ENCODE measurements at places on chromosomes 4 and X.

DNA sequence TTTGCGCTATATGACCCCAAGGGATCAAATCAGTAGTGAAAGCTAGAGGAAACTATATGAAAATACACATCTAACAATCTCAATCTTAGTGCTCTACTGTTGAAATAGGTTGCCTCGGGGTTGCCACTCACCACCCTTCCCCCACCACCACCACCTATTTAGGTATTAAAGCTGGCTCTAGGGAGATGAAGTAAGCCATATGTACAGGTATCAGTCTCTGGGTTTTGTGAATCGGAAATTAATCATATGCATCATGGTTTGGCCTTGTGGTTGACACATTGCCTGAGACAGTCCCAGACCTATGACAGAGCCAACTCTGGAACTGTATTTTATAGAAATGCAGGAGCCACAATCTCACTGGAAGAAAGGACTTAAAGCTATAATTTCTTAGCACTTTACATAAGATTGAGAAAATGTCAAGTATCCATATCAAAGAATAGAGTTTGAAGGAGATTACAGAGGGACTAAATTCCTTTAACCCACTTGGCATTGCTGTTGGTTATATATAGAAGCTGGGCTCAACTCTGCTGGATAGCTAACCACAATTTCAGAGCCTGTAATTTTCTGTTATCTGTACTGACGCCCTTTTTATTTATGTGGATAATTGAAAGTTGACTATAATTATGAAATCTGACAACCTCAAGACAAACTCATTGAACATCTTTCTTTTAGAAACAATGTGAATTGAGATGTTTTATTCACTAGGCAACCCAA, 26.7 kb upstream of the BMP2K start:
- no peak for DNase-seq

DNA sequence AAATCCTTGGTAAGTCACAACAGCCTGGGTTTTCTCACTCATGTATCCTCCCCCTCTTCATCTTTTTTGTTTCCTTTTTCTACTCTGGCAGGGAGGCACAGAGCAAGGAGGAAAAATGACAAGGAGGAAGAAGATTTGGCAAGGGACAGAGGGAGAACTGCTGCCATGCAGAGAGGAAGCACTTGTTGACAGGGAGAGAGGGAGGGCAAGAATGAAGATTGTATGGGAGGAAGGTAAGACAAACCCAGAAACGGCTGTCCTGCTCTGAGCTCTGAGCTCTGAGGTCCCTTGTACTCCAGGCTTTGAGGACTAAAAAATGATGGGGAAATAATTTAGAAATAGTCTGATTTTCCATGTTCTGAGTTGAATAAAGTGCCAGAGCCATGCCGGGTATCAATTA, 123.9 kb downstream of the DCHS2 start:
- no peak for DNase-seq

- DNase-seq: no peak
Observed at GRCh38 chr4:186543206-186543605, 12.2 kb downstream of the MTNR1A start.

- no peak for DNase-seq
Observed at GRCh38 chr4:100106982-100107381, 83.3 kb downstream of the DDIT4L start.

DNA sequence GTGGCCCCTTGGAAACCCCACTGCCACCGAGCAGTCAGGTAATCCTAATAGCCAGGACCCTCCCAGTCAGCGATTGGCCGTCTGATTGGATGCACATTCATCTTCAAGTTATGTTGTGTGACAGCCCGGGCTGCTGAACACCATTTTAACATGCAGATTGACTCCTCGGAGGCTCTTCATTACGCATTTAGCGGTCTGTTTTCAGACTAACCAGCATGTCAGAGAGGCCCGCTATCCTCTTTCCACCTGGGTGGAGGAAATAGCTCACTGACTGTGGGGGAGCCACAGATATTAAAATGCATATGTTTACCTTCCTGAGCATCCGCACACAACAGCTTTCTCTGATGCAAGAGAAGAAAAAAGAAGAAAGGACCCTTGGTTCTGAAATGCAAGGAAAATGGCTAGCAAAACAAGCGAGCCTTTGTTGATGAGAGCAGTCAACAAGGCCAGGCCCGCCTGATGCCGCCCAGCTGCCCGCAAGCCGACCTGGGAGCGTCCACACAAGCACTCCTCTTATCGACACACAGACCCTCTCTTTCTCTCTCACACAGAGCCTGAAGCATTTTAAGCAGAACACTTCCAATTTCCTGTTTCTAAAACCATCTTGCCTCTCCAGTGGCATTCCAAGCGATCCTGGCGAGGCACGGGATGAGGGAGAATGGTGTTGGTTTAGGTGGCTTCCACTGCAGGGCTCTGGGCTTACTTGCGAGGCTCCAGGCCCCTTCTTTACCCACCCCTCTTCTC, 118.3 kb downstream of the MGST2 start:
- no peak for DNase-seq

- no peak for DNase-seq
Observed at GRCh38 chr4:123127875-123128274, 205.5 kb upstream of the NUDT6 start.

GRCh38 chr4:20137176-20137575, 114.5 kb upstream of the SLIT2 start:
- DNase-seq: no peak

DNA sequence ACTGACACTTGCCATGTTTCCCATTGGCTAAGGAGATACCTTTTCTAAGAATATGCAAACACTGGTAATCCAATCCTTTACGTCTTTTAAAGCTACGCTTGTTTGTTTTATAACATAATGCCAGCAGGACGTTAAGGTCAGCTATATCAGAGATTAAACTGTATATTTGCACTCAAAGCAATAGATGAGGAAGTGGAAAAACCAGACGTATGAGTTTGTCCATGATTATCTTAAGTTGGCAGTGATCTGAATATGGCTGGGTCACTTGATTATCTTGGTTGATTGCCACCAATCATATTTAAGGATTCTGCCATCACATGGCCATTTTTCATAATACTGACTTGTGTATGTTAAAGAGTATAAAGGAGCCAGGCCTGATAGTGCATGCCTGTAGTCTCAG, 19.4 kb downstream of the TMSB4X start:
- no peak for DNase-seq

DNA sequence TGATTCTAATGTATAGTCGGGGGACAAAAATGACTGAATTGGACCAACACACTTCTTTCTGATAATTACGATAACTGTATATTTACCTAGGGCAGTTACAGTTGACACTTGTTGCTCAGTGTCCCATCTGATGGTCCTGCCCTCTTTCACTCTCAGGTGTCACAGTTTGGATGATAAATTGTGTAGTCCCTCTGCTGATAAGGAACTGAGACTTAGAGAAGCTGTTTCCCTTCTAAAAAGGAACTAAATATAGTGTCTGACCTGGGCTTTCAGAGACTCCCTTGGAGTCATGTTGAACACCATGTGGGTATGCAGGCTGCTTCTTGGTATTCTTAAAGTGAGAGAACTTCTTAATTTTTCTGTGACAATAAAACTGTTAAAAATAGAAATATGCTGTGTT, 23.7 kb upstream of the PNPLA4 start:
- DNase-seq: no peak

DNA sequence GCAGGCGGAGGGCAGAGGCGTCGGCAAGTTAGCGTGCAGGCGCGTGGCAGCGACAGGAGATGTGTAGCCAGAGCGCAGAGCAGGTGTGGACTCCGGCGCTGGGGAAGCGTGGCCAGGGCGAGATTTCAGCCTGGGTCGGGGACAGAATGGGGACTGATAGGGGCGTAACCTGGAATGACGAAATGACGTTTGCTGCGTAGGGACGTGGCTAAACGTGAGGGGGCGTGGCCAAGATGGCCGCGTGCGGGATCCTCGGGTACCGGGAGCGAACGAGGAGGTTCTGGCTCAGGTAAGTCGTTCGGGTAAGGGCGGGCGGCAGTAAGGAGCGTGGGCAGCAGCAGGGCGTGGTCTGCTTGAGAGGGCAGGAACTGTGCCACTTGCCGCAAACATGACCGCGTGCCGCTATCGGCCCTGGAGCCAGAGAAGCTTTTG, 10.9 kb upstream of the CLTRN start:
- no peak for DNase-seq

DNA sequence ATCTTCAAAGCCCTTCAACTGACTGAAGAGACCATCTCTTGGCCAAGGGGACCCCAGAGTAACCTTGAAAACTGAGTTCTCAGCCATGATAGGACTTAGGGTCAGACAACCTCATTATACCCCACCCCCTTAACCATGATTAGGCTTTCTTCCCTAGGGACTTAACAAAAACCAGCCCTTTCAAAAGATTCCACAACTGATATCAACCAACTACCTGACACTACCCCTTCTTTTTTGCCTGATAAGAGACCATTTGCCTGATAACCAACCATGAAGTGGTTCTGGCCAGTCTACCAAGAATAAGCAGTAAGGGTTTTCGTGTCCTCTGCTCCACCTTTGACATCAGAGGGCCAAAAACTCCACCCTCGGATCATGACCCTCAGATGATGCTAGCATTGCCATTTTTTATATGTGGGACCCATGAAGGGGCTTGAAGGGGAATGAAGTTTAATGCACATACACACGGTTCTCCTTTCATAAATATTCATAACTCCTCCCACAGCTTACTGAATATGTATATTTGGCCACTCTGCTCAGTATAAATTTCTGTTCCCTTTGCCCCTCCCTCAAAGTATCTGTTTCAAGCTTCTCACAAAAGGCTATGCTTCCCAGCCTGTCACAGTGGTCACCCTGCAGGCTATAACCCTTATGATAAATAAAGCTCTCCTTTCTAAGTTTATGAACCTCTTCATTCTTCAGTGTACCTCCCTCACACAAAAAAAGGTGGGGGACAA, 12.3 kb downstream of the TBCK start:
- DNase-seq: no peak

- no peak for DNase-seq
Observed at GRCh38 chr4:168630445-168631187, 133.8 kb downstream of the PALLD start.

- DNase-seq: no peak
Observed at GRCh38 chr4:140084385-140084784, 69.6 kb downstream of the MAML3 start.

GRCh38 chr4:18695733-18696527, 674.4 kb upstream of the LCORL start:
- DNase-seq: no peak

- DNase-seq: no peak
Observed at GRCh38 chr4:53763813-53764597, 172.7 kb upstream of the LNX1 start.

DNA sequence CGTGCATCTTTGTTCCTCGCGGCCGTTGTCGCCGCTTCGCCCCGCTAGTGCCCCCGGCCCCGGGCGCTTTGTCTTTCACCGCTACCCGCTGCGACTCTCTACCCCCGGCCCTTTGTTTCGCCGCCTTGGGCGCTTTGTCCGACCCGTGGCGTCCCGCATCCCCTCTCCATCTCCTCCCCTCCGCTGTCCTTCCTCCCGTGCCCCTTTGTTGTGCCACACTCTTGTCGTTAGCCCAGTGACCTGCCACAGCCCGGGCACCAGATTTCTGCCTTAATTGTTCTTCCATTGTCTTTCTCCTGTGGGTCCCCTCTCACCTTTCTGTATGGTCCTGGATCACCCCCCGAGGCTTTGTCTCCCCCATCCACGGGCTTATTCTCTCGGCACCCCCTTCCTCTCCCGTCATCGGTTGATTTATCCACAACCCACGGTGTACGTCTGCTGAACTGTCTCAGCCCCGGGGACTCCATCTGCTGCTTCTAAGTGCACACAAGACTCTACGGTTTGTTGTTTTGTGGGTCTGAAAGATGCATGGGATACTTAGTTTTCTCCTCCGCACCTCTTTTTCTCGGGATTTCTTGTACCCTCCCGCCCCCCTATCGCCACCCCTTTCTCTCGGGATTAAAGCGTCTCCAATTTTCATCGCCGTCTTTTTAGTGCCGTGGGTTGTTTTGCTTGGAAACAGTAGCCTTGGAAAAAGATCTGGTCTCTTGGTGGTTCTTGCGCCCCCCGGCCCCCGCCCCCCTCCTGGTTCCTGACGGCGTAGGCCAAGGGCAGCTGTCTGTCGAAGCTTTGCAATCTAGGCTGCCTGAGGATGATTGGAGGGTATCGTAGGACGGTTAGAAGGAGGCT, 783 bp downstream of the RBPJ start:
- no peak for DNase-seq

- DNase-seq: no peak
Observed at GRCh38 chrX:15202454-15203177, 67.3 kb downstream of the ASB9 start.

GRCh38 chrX:119685225-119686066, 7.5 kb downstream of the SEPTIN6 start:
- DNase-seq: no peak
